ENCODE measurements at places on chromosomes 1 and 21. TPM values are rescaled to one million over a fixed set of nuclear protein-coding genes. Genes with fewer than 3 reads are reported as not detected.

Gene CLDN17
- not detected for total RNA-seq

Gene LYPLAL1
- total RNA-seq, result 33.7 TPM

Gene CD58
- 20.6 TPM for total RNA-seq

Gene CASZ1
- 0.59 TPM for total RNA-seq

Gene RXFP4
- not detected for total RNA-seq

Gene FCN3
- not detected for total RNA-seq

Gene OR14C36
- not detected for total RNA-seq

Gene TESK2
- total RNA-seq, result 6.2 TPM

Gene TMEM200B
- total RNA-seq, result 10.6 TPM

Gene KRTAP19-3
- not detected for total RNA-seq

DNA sequence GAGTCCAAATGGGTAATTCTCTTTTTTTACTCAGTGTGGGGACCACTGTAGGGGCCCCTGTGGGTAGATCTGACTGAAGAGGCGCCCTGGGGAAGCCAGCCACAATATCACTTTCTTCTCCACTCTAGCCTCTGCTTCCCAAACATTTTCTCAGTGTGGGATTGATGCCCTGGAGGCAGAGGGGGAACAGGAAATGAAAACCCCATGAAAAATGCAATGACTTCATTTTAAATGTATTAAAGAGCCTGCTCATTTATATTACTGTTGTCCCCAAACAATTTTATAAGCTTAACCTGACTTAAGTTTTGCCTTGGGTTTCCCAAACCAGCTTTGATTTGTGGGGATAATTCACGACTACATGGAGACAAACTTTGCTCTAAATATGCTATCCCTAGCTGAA, 181.9 kb downstream of the C1orf94 start:
- DNase-seq, result no peak
- no peaks in the 10 kb centered on the region for H3K27me3 ChIP-seq
- H3K4me3 ChIP-seq, result no peak overlapping the region
- no peaks in the 10 kb centered on the region for H3K4me1 ChIP-seq
- no peaks in the 10 kb centered on the region for H3K36me3 ChIP-seq

- no peaks in the 10 kb centered on the region for H3K36me3 ChIP-seq
- H3K4me3 ChIP-seq, result peak overlapping the region; percentile 72
- DNase-seq, result no peak
- H3K27ac ChIP-seq, result peak overlapping the region; percentile 56
- H3K27me3 ChIP-seq, result peaks cover 8% of the 10 kb centered on the region
Observed at GRCh38 chr1:119674835-119675289, 26.8 kb upstream of the ZNF697 start.

- no peak overlapping the region for H3K4me3 ChIP-seq
- H3K27me3 ChIP-seq, result no peaks in the 10 kb centered on the region
- H3K27ac ChIP-seq, result no peak overlapping the region
- H3K4me1 ChIP-seq, result no peaks in the 10 kb centered on the region
- no peaks in the 10 kb centered on the region for H3K36me3 ChIP-seq
- DNase-seq, result peak; percentile 73
Observed at GRCh38 chr1:5765997-5766913, 226.0 kb downstream of the NPHP4 start.

GRCh38 chr1:94592571-94592920, 51.0 kb upstream of the F3 start:
- no peaks in the 10 kb centered on the region for H3K36me3 ChIP-seq
- H3K4me3 ChIP-seq, result no peak overlapping the region
- H3K27me3 ChIP-seq, result peaks cover 6% of the 10 kb centered on the region

DNA sequence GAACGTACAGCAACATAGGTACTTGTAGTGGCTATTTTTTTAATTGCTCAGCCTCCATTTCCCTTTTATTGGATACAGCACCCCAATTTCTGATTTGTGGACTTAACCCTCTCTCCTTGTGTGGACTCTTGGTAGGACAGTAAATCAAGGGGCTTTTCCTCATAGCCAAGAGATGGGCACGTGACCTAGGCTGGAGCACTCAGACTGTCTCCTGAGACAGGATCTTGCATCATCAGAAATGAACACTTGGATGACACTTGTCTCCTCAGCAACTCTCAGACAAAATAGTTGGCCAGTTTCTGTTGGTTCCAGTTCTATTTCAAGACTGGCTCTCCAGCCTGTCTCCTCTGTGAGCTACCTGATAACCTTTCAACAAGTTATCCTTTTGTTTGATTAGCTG, 112.9 kb upstream of the ZNF678 start:
- peak; percentile 47 for DNase-seq
- no peak overlapping the region for H3K27ac ChIP-seq
- H3K4me3 ChIP-seq, result no peak overlapping the region
- H3K4me1 ChIP-seq, result peaks cover 5% of the 10 kb centered on the region
- peaks cover 18% of the 10 kb centered on the region for H3K27me3 ChIP-seq
- H3K36me3 ChIP-seq, result no peaks in the 10 kb centered on the region

DNA sequence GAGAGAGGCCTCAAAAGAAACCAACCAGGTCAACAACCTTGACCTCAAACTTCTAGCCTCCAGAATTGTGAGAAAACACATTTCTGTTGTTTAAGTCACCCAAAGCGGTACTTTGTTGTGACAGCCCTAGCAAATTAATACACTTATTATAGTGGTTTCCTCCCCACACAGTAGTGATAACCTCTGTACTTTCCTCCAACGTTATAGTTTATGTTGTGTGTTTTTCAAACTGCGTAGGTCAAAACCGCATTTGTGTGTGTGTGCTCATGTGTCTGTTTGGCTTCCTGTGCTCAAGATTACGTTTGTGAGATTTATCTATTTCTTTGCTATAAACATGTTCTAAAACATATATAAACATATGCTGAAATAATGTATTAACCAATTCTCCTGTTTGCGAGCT, 667.8 kb upstream of the USP24 start:
- no peaks in the 10 kb centered on the region for H3K4me1 ChIP-seq
- no peak overlapping the region for H3K27ac ChIP-seq
- no peak for DNase-seq
- H3K4me3 ChIP-seq, result no peak overlapping the region

DNA sequence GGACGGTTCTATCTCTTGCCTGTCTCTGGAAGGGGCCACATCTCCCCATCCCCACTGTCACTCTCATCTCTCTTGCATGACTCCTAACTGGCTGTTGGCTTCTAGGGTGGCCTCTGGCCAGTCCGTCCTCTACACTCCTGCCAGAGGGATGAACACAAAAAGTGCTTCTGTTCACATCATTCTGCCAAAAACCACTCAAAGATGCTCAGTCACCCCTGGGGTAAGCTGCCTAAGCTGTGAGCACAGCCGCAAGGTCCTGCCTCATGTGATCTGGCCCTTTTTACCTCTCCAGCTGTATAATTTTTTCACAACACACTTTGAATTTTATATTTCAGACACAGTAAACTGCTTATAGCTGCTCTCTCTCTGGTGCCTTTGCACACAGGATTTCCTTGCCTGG, 97.6 kb upstream of the CD34 start:
- peaks cover 34% of the 10 kb centered on the region for H3K4me1 ChIP-seq
- H3K36me3 ChIP-seq, result no peaks in the 10 kb centered on the region
- peak overlapping the region; percentile 35 for H3K27ac ChIP-seq
- H3K4me3 ChIP-seq, result no peak overlapping the region
- no peaks in the 10 kb centered on the region for H3K27me3 ChIP-seq

DNA sequence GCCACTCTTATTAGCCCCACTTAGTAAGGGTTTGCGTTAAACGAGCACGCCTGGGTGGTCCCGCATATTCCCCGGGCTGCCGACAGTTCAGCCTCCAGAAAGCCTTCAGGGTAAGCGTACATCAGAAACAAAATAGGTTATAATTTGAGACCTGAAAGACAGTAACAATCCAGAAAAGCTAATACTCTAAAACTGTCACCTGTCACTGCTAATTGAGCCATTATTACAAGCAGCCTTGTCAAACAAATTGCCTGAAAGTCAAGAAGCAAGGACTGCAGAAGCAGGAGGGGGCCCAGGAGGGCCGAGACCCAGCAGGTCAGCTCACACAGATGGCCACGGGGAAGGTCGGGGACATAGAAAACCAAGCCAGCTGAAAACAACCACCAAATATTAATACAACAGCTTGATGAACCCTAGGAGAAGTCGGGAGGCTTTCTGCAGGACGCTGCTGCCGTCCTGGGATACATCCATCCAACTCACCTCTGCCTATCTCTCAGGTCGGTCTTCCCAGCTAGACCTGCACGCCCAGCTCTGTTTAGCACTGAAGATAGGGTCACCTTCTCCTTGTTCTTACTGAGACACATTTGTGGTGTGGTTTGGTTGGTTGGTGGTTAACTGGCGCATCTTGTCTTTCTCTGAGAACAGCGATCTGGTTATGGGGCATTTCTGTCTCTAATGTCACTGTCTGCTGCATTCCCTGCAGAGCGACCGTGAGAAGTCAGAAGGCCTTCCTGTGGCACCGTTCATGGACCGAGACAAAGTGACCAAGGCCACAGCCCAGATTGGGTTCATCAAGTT, 110.8 kb downstream of the WDR4 start:
- no peak overlapping the region for H3K4me3 ChIP-seq
- no peaks in the 10 kb centered on the region for H3K4me1 ChIP-seq
- H3K27ac ChIP-seq, result no peak overlapping the region
- DNase-seq, result peak; percentile 85

- H3K4me1 ChIP-seq, result peaks cover 7% of the 10 kb centered on the region
- no peak overlapping the region for H3K27ac ChIP-seq
- H3K27me3 ChIP-seq, result peaks cover 19% of the 10 kb centered on the region
- H3K4me3 ChIP-seq, result no peak overlapping the region
- no peaks in the 10 kb centered on the region for H3K36me3 ChIP-seq
Observed at GRCh38 chr1:227945891-227946623, 1.7 kb downstream of the WNT9A start.

- no peaks in the 10 kb centered on the region for H3K36me3 ChIP-seq
- no peaks in the 10 kb centered on the region for H3K4me1 ChIP-seq
- H3K27ac ChIP-seq, result no peak overlapping the region
- no peak overlapping the region for H3K4me3 ChIP-seq
- no peak for DNase-seq
- H3K27me3 ChIP-seq, result no peaks in the 10 kb centered on the region
Observed at GRCh38 chr1:116748272-116748671, 6.0 kb upstream of the CD2 start.

DNA sequence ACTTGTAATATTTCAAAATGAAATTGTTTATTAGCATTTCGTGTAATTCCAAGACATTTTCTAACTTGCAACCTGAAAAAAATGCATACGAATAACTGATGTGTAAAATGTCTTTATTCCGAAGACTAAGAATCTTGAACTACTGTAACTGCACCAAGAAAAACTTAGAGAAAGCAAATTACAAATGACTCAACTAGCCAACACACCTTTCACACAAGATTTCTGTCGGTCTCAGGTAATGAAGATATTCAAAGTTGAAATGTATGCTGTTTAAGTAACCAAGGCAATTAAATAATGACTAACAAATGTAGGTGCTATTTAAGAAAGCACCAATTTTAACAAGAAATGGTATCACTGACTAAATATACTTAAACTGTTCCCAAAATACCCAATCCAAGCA, 2.1 kb downstream of the CLSTN1 start:
- H3K36me3 ChIP-seq, result no peaks in the 10 kb centered on the region
- DNase-seq, result no peak
- H3K4me1 ChIP-seq, result peaks cover 22% of the 10 kb centered on the region
- no peak overlapping the region for H3K4me3 ChIP-seq
- no peak overlapping the region for H3K27ac ChIP-seq

DNA sequence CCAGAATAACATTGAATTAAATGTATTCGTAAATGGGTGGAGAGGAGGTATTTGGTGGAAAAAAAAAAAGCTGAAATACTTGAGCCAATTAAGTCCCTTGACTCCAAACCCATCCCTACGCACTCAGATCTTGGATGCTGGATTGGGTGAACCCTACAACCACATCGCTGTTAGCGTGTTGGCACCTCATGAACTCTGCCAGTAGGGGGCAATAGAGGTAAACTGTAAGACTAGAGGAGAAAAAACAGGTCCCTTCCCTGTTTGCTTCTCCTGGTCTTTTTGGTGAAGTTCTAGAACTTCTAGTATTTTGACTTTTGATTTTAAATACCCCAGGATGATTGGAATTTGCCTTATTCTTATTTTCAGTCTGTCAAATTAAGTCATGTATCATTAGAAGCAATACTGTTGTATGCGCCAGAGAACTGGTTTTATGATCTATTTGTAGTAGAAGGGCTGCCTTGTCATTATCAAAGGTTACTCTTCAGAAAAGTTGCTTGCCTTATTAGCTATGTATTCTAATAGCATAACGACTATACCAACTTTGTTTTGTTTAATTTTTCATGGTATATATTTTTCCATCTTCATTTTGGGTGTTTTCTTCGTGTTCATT, 1.9 kb upstream of the OR13G1 start:
- H3K4me3 ChIP-seq, result no peak overlapping the region
- H3K27me3 ChIP-seq, result no peaks in the 10 kb centered on the region
- H3K27ac ChIP-seq, result no peak overlapping the region
- H3K4me1 ChIP-seq, result no peaks in the 10 kb centered on the region
- no peak for DNase-seq

DNA sequence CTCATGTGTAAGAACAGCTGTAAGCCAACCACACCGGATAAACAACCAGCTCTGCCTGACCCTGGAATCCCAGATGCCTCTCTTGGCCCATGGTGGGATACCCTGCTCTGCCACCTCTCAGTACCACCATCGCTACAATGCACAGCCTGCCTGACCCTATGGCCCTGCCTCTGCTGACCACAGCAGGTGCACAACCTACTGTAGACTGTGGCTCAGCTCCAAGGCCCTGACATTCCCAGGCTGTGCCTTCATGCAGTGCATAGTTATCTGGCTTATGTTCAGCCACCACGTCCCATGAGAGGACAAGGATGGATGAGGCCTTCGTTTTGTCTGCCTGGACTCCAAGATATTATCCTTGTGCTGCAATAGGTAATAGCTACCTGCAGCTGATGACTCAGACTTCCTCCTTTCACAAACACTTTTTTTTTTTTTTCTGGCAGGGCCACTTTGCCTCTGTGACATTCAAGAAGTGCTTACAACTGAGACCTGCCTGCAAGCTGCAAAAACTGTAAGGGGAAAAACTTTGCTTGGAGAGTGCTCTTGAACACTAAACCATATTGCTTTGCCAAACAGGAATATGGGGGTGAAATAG, 177.7 kb downstream of the URB2 start:
- DNase-seq, result peak; percentile 54
- no peaks in the 10 kb centered on the region for H3K4me1 ChIP-seq
- no peak overlapping the region for H3K4me3 ChIP-seq
- no peaks in the 10 kb centered on the region for H3K36me3 ChIP-seq
- no peak overlapping the region for H3K27ac ChIP-seq
- no peaks in the 10 kb centered on the region for H3K27me3 ChIP-seq

DNA sequence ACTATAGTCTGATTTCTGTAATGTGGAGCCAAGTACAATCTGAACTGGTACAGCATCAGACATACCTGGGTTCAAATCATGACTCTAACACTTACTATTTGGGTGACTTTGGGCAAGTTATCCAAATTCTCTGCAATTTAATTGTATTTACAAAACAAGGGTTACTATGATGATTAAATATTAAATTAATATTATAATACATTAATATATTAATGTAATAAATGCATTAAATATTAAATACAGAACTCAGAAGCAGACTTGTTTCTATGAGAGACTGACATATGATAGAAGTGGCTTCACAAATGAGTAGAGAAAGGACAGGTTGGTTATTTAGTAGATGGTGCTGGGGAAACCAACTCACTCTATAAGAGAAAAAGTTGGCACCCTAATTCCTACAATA, 27.3 kb upstream of the OTUD3 start:
- no peaks in the 10 kb centered on the region for H3K4me1 ChIP-seq
- no peak for DNase-seq

- no peak overlapping the region for H3K4me3 ChIP-seq
- peaks cover 14% of the 10 kb centered on the region for H3K4me1 ChIP-seq
- no peak overlapping the region for H3K27ac ChIP-seq
- no peaks in the 10 kb centered on the region for H3K36me3 ChIP-seq
- H3K27me3 ChIP-seq, result no peaks in the 10 kb centered on the region
- DNase-seq, result no peak
Observed at GRCh38 chr1:172952516-172952915, 98.2 kb downstream of the TNFSF18 start.

GRCh38 chr1:66339944-66340343, 194.0 kb upstream of the SGIP1 start:
- H3K4me3 ChIP-seq, result no peak overlapping the region
- H3K27me3 ChIP-seq, result no peaks in the 10 kb centered on the region
- H3K4me1 ChIP-seq, result peaks cover 25% of the 10 kb centered on the region
- H3K36me3 ChIP-seq, result no peaks in the 10 kb centered on the region
